Transverse colon (tissue), 4 donors: ENCODE measurements at places on chromosomes 1 and 21. TPM values are rescaled to one million over a fixed set of nuclear protein-coding genes. Genes with fewer than 3 reads are reported as not detected.

NBPF10 gene
- total RNA-seq = 1.9 TPM

RBM11 gene
- not detected for total RNA-seq

MYOG gene
- not detected for total RNA-seq

IRF6 gene
- total RNA-seq = 26.1 TPM
